Stimulated activated CD8-positive, alpha-beta memory T cell treated with anti-CD3 and anti-CD28 coated beads, Interleukin-4, amount 100 ng/mL, for 1 hour (primary cell): ENCODE measurements at places on chromosomes 2 and 18.

GRCh38 chr2:13725945-13726344 is 906.6 kb upstream of the LRATD1 start:
- no peak for DNase-seq

GRCh38 chr2:196389670-196390069 is 218.3 kb upstream of the STK17B start:
- no peak for DNase-seq

- no peak for DNase-seq
Observed at GRCh38 chr2:222423632-222424275, 589 bp upstream of the SGPP2 start.

DNA sequence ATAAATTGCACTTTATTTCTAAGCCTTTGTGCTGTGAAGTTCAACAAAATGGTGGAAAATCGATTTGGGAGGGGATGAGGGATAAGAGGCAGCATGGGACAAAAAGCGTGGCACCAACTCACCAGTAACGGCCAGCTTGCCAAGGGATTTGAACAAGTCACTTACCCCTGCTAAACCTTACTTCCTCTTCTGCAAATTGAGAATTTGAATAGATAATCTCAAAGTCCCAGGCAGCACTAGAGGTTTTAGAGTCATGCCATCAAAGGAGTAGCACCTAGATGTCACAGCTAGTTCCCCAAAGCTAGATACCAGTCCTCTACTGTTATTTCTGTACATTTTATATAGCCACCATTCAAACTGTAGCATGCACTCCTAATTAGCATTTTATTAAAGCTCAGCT is 83.7 kb upstream of the VRK2 start:
- DNase-seq = no peak

- DNase-seq = no peak
Observed at GRCh38 chr2:217070043-217070430, 210.2 kb upstream of the TNP1 start.

DNA sequence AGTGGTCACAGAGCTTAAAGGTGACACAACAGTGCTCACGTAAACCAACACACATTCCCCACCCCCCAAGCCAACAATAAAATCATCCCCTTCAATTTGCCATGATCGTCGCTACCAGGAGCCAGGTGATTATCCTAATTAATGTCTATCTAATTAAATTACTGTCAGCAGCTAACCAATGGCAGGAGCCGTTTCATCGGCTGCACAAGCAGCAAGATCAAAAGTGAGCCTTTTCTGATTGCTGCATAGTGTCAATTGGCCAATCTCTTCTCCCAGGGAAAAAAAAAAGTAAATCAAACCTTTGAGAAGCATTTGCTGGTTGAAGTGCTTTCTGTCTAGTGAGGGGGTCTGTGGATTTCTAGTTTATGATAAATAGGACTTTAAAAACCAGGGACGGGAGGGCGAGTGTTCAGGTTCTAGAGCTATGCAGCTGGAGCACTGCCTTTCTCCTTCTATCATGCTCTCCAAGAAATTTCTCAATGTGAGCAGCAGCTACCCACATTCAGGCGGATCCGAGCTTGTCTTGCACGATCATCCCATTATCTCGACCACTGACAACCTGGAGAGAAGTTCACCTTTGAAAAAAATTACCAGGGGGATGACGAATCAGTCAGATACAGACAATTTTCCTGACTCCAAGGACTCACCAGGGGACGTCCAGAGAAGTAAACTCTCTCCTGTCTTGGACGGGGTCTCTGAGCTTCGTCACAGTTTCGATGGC is at the start of gene TBR1:
TBR1 (plus strand) TSS at position 311 of the 721 bp plus-strand sequence; CDS start at position 425, 114 bp downstream.
- DNase-seq = no peak

DNA sequence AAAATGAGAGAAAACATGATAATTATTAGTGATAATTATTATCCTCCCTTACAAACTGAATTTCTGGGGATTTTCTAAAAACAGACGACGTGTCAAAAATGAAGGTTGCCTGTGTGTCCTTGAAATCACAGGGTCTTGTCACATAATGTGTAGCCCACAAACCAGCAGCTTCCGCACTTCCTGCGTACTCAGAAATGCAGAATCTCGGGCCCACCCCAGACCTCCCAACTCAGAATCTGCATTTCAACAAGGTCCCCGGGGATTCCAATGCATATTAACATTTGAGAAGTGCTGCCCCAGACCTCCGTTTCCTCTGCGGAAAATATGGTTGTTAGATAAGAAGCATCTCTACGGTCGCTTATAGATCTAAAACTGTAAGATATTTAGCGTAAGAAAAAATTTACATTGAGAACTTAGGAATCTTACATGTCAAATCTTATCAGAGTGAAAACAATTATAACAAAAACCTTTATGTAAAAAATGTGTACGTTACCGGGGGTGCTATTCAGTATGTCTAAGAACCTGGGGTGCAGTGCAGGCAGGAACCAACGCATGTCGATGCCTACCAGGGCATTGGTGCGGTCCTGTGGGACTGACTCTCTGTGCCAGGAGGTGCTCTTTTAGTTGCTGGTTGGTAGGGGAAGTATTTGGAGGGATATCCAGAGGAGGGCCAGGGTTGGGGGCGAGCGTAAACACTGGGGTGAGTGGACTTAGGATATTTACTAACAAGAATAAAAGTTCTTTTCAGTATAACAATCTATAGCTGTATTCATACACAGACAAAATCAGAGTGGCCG is 15.2 kb downstream of the CDKL4 start:
- DNase-seq = no peak

DNA sequence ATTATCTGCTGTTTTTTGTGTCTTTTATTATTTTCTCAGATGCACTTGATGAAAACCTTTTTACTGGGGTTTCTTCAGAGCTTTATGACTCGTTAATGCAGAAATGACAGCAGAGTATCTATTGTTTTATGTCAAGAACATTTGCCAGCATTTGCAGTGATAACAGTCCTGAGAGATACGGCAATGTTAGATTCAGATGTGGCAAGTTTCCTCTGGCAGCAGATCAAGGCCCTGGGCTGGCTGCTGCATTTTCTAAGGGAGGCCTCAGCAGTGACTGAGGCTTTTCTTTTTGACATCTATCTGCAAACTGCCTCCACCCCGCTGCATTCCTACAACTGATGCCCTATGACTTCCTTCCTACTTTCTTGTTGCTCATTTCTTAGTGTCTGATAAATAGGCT is 40.2 kb downstream of the EFEMP1 start:
- no peak for DNase-seq

GRCh38 chr2:85159589-85159988 is 26.4 kb downstream of the TCF7L1 start:
- DNase-seq = no peak

DNA sequence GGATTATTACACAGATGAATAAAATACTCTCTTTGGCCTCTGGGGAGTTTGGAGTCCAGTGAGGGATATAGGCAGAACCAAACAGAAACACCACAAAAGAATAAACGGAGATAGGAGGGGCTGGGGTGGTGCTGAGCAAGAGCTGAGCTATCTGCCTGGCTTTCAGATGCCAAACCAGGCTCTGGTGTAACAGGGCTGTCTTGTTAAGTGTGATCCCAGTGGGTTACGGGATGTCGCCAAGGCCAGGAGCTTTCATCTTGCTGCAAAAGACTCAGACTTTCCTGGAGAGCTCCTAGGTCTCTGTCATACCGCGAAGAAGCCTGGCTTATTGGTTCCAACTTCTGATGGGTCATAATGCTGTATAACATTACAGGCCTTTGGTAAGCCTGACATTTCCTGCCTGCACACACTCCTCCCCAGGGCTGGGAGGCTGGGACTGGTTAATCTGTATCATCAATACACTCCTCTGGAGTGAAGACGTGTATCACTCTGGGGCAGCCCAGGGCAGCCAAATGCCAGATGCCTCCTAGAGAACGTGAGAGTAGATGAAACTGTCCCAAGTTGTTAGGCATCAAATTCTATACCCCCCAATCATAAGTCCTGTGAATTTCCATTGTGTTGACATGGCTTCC is 60.5 kb downstream of the STPG4 start:
- no peak for DNase-seq

DNA sequence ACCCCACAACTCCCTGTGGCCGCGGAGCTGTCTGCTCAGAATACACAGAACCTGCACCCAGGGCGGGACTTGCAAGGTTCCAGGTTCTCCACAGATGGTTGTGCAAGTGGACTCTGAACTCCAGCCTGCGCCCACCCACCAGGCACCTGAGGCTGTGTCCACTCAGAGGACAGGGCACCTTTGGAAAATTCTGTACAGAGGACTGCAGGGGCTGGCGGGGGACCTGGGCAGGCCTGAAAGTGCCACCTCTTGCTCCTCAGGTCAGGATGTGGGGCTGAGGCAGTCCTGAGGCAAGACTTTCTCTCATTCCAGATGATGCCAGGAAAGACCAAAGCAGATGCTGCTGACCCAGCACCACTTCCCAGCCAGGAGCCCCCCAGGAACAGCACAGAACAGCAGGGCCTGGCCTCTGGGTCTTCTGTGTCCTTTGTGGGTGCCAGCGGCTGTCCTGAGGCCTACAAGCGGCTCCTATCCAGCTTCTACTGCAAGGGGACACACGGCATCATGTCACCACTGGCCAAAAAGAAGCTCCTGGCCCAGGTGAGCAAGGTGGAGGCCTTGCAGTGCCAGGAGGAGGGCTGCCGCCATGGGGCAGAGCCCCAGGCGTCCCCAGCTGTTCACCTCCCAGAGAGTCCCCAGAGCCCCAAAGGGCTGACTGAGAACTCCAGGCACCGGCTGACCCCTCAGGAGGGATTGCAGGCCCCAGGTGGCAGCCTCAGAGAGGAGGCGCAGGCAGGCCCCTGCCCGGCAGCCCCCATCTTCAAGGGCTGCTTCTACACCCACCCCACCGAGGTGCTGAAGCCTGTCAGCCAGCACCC is 14.4 kb downstream of the ARID5A start:
- no peak for DNase-seq

- DNase-seq = no peak
Observed at GRCh38 chr2:219969508-219969907, 342.1 kb downstream of the SLC4A3 start.

- no peak for DNase-seq
Observed at GRCh38 chr2:59025157-59025757, 784.1 kb upstream of the FANCL start.

DNA sequence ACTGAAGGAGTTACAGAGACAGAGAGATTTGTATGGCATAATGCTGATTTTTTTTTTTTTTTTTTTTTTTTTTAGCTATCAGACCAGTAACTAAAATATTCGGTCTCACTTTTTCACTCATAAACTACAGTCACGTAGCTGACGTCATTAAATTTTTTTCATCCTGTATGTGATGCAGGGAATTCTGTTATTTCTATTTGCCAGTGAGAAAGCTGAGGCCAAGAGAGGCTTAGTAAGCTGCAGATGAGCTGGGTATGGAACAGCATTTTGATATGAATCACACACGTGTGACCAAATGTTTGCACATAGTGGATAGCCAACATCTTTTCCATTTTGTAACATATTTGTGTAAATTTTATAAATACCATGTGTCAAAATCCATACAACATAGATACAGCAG is 79.1 kb upstream of the EPB41L3 start:
- no peak for DNase-seq

DNA sequence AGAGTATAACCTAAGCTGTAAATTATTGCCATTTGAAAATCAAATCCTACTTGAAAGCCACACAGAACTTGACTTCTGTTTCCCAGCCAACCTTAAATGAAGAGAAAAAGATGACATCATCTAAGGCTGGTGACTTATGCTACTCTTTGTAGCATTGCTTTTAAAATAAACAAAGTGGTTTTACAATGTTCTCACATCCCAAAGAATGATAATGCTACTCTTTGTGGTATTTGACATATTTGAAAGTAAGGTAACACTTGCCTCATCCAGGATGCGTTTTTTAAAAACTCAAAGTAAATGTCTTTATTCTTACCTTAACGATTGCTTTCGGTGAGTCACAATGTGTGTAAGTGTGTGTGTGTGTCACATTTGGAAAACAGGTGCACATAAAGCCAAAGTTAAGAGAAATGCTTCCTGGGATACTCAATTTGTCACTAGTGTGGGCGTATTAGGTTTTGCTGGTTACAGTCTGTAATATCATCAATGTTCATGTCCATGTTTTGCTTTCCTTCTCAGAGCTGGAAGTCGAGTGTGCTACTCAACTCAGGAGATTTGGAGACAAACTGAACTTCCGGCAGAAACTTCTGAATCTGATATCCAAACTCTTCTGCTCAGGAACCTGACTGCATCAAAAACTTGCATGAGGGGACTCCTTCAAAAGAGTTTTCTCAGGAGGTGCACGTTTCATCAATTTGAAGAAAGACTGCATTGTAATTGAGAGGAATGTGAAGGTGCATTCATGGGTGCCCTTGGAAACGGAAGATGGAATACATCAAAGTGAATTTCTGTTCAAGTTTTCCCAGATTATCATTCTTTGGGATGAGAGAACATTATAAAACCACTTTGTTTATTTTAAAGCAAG is 2.6 kb downstream of the PMAIP1 start:
- DNase-seq = no peak

DNA sequence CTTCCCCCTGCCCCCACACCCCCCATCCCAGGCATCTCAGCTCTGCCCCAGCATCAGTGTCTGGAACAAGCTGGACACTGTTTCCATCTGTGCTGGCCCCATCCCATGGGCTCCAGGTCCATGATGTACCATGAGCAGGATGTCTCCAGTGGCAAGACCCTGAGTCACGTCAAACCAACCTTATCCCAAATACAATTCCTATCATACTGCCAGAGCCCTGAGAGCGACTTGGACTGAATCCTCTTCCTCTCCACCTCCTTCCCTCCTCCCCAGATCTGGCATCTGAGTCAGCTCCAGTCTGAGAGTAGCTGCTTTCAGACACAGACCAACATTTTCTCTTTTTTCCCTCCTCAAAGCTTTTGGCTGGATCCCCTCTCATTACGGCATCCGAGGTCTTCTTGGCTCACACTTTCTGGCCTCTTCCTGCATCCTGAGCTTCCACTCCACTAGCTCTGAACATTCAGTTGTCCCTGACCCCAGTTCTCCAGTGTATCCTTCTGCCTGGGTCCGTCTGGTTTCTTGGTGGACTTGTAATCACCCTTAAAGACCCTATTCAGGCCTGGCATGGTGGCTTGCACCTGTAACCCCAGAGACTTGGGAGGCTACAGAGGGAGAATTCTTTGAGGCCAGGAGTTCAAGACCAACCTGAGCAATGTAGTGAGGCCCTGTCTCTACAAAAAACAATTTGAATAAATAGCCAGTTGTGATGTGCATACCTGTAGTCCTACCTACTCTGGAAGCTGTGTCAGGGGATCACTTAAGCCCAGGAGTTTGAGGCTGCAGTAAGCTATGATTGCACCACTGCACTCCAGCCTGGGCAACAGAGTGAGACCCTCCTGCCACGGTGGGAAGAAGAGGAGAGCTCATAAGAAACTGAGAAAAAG is 68.3 kb downstream of the ACKR3 start:
- DNase-seq = no peak
